ENCODE measurements at places on chromosomes 6 and 20.

GRCh38 chr6:35550437-35550836, 37.7 kb upstream of the TULP1 start:
- DNase-seq: no peak

DNA sequence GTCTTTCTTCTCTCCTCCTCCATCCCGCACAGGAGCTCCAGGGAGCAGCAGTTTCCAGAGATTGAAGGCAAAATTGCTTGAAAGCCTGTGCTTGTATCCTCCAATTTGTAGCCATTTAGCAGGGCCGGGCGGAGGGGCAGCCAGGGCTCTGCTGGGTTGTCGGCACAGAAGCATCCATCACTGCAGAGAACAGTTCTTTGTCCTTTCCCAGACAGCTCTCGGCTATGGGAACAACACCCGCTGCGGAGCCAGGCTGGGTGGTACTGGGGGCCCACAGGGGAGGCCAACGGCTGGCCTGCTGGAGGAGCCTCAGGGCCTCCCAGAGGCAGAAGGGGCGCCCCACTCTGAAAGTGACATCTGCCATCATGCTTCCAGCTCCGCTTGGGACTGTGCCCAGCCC, 7.8 kb downstream of the HRH3 start:
- DNase-seq: no peak

GRCh38 chr6:156832231-156832647, 55.1 kb downstream of the ARID1B start:
- DNase-seq: no peak

- DNase-seq: no peak
Observed at GRCh38 chr6:128422871-128423270, 97.5 kb downstream of the PTPRK start.

DNA sequence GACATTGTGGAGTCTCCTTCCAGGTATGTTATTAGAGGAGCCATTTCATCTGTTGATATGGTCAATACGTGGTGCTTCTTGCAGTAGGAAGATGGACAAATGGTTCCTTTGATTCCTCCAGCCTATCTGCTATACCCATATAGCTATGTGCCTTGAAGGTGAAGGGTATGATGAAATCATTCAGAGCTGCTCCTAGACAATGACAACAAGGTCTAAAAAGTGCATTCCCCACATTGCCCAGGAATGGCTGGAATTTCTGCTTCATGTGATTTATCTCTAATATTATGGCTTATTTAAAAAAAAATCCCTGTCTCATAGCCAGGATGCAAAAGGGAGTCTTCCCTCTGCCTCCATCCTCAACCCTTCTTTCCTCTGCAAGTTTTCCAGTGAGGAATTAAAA, 14.1 kb downstream of the DAAM2 start:
- no peak for DNase-seq

DNA sequence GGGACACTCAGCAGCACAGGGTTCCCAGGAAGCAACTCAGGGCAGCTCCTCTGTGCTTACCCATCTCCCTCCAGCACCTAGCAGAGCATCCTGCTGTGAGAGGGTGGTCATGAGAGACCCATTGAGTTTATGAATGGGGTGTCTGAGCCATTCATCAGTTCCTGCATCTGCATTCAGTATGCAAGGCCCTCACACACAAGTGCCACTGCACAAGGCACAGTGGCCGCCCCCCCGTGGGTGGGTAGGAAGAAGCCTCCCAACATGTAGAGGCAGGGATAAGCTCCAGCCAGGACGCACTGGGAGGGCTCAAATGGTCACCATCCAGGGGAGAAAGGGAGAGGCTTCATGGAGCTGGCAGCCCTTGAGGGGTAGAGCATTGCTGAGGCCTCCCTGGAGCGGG, 43.0 kb downstream of the FOXP4 start:
- no peak for DNase-seq

GRCh38 chr6:159946912-159947311, 22.0 kb upstream of the IGF2R start:
- no peak for DNase-seq

Measured in WTC11 (cell line).